ENCODE measurements at places on chromosomes 7 and 10.

DNA sequence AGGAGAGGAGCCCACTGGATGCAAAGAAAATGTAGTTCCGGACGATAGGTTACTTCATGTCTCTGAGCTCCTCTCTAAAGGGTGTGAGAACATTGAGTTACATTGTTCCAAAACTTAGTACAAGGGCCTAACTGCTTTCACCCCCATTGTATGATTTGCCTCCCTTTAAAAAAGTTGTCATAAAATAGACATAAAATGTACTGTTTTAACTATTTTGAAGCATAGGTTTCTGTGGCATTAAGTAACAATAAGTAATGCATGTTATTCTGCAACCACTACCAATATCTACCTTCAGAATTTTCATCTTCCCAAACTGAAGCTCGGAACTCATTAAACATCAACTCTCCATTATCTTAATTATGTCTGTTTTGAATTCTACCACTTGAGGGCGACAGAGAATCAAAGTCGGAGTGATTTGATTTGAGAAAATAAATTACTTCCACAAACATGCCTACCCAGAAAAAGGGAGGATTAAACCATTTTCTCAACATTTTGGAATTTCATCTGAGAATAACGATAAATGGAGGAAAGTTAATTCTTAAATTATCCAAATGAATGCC is 2.7 kb downstream of the IGFBP1 start:
- DNase-seq, result peak; percentile 48

- DNase-seq, result no peak
Measured at GRCh38 chr10:60335708-60336107, 54.0 kb downstream of the ANK3 start.

DNA sequence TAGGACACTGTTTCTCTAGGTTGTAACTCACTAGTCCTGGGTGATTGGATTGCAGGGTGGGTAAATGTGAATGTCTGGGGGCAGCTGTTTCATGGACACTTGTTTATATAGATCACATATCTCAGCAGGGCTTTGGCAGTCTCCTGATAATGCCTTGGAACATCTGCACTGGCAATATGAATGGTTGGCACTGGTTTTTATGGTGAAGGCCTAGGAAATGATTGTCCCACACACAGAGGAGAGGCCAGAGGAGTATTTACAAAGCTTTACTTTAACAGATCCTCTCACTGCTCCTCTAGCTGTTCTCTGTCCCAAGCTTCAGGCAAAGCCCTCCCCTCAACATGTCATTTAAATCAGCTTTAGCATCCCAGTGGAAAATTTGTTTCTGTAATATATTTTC is 171.3 kb upstream of the STEAP4 start:
- no peak for DNase-seq

DNA sequence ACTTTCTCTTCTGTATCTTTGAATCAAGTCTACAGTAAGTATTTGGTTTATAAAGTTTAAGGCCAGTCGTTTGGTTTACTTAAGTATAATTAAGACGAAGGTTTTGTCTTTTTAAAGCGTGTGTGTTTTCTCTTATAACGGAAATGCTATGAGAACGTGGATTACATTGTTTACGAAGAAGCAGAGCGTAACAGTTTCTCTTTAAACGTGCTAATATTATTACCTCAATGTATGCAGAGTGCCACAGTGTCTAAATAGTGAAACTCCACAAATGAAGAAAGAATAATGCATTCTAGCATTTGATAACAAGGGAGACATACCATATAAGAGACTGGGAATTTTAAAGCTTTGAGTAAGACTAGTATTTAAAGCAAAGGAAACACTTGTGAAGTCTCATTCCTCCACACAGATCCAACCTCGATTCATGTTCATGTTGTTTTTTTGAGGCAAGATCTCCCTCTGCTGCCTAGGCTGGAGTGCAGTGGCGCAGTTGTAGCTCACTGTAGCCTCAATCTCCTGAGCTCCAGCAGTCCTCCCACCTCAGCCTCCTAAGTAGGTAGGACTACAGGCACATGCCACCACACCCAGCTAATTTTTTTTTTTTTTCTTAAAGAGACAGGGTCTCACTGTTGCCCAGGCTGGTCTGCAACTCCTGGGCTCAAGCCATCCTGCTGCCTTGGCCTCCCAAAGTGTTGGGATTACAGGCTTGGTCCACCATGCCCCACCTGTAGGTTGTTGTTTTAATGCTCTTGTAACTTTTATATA is 75.1 kb downstream of the ANKRD61 start:
- DNase-seq, result no peak

DNA sequence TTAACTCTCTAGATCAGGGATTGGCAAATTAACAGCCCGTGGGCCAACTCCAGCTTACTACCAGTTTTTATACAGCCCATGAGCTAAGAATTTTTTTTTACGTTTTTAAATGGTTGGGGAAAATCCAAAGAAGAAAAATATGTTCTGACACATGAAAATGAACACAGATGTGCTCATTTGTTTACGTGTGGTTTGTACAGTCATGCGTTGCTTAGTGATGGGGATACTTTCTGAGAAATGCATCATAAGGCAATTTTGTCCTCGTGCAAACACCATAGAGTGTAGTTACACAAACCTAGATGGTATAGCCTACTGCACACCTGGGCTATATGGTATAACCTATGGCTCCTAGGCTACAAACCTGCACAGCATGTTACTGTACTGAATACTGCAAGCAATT is 8.3 kb upstream of the SMKR1 start:
- no peak for DNase-seq

DNA sequence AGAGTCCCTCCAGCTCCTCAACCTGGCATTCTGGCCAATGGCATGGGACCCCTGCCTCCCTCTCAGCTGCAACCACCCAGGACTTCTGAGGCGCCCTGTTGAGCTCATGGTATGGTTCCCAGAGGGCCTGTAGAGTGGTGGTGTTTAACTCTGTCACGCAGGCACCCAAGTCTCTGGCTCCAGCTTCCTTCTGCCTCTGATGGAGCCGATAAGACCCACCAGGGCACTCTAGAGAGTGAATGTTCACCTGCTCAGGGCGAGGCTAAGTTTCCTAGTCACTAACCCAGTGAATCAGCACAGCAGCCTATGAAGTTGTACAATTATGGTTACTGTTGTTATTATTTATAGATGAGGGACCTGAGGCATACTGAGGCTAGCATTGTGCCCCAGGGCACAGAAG is 120.4 kb downstream of the ZMIZ1 start:
- no peak for DNase-seq

DNA sequence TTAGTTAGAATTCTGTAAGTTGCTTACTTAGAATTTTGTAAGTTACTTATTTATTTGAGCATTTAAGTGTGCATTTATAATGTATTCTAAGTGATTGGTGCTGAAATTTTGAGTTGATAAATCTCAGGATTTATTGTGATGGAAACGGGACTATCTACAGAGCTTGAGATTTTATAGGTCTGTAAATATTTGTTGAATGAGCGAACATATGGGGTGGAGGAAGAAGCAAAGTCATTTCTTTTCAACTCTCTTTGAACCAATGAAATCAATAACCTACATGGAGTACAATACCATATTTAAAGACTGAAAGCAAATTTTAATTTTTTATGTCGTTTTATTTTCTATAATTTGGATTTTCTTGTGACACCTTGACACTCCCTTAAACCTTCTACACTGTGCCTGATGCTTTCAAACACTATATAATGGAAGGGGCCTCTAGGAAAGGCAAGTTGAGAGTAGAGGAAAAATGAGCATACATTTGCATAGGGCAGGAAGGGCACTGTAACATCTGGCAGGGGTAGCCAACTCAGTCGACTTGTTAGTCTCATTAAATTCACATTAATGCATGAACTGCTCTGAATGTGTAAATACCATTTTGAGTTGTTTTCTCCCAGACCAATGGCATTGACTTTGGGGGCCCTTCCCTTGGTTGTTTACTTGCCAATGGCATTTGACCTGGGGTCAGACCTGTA is 204.2 kb downstream of the DYNC1I1 start:
- DNase-seq, result no peak

DNA sequence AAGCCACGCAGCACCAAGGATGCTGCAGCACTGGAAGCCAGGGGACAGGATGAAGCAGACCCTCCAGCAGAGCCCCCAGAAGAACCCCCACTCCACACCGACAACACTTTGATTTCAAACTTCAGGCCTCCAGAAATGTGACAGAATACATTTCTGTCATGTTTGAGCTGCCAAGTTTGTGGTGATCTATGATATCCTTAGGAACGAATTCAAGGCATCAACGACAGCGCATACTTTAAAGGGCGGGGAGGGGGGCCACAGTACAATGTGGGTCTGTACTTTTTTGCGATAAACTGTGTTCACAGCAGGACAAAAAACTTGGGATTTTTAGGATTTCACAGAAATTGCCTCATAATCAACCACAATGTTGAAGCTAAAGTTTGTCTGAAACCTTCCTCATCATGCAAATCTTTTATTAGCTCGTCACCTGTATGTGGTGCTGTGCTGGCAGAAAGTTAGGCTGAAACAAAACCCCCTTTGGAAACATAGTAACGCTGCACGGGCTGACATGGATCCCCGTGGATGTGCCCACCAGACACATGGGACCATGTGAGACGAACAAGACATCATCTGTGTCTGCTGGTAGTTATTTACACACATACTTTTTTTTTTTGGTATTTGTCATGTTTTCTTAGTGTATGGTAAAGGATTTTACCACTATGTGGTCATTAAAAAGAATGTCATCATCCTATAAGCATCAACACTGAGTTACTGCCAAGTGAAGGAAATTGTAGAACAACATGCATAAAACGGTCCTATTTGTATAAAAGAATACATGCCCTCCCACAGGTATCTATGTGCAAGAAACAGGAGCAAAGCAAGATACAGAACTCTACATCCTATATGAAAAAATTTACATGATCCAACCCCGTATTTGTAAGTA is 113.3 kb upstream of the AFAP1L2 start:
- no peak for DNase-seq

GRCh38 chr7:114921631-114922025 is 266 bp upstream of the MDFIC start:
- no peak for DNase-seq

DNA sequence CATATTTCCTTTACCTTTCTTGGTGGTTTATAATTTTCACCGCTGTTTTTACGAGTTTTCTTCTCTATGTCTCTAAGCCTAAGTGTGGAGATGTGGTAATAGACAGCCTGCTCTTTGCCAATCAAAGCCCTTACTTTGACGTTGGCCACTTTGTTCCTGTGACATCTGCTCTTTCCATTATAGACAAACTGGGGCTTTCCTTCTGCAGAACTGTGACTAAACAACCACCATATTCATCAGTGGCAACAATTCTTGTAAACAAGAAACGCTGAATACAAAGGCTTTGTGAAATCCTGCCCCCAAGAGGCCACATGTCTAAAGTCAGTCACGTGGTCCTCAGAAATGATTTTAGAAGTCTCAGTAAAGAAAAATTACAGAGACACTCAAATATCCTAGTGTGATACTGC is 59.6 kb upstream of the CAPZA2 start:
- DNase-seq, result peak; percentile 41

GRCh38 chr7:130084037-130084875 is 13.9 kb downstream of the KLHDC10 start:
- DNase-seq, result peak; percentile 6

GRCh38 chr7:101740981-101741725 is 76.3 kb upstream of the CUX1 start:
- no peak for DNase-seq

DNA sequence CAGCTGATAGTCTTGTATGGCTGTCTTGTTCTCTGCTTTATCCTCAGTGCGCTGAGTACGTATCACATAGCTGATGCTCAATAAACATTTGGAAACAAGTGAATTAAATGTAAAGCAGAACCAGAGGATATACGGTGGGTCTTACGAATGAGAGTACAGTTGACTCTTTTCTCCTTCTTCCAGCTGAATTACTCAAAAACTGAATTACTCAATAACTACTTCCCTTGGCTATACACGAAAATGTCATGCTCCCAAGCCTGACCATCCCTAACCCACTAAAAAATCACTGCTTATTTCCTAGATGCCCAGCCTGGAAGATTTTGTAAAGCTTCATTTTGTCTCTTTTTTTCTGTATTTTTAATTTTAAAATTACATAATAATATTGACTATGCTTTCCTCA is 3.2 kb upstream of the RSU1 start:
- no peak for DNase-seq

DNA sequence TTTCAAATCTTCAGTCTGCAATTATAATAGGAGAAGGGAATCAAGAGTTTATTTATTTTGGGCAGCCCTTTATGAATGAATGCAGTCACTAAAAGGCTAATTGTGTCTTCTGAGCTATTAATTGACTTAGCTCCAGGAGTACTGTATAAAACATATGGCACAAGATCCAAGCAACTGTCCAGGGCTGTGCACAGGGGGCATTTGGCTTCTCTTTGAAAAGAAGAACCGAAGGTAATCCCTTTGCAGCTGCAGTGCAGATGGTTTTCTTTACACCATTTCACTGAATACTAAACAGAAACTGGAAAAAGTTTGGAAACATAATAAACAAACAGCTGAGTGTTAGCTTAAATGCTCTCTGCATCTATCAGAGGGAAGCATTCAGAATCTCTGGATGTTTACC is 282.6 kb upstream of the LRRN3 start:
- DNase-seq, result no peak

DNA sequence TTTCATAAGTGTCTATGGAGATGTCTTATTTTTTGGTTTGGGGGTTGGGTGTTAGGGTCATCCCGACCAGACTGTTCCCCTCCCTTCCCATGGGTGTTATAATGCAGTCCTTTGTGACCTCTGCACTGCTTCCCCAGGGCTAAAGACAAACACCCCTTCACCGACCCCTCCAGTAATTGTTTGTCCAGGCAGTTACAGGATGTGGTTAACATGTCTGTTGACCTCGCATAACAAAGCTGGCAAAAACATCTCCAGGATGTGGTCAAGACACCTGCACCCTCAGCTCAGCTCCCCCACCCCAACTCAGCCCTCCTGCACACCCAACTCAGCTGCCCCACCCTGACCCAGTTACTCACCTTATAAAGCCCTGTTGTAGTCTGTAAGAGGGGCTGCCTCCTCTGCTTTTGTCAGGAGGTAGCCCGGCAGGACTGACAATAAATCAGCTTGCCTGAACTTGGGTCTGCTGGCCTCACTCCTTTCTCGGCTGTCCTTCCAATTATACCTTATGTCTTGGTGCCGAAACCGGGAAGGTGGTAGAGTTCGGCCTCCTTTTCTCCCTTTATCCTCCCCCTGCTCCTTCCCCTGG is 102.2 kb downstream of the ZNF92 start:
- DNase-seq, result peak; percentile 10

DNA sequence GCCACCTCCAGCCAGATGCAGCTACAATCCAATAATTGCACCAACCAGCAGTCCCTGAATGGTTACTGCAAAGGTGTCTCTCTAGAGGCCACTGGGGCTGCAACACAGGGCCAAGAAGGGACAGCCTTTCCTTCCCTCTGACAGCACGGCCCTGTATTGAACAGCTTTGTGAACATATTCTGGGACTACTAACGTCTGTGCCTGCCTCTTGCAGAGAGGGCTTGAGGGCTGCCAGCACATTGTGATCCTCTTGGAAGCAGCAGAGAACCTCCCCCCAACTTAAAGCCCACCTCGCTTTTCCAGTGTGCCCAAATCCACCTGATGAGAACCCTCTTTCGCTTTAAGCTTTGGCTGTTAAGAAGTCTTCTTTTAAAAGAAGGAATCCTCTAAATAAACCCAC is 415.9 kb downstream of the RPS24 start:
- DNase-seq, result no peak
